Metanephros (tissue), 2 donors: ENCODE measurements at places on chromosomes 16 and 17. TPM values are rescaled to one million over a fixed set of nuclear protein-coding genes. Genes with fewer than 3 reads are reported as not detected.

The NF1 gene
- total RNA-seq, result 89.8 TPM

The SLC38A7 gene
- 17.3 TPM for total RNA-seq

The TBC1D3I gene
- 1.5 TPM for total RNA-seq

The LGALS9C gene
- total RNA-seq, result not detected

The KRT15 gene
- 1.1 TPM for total RNA-seq
